ENCODE measurements at places on chromosomes 3 and 15. TPM values are rescaled to one million over a fixed set of nuclear protein-coding genes. Genes with fewer than 3 reads are reported as not detected.

TNFAIP8L3 gene
- 162 TPM for total RNA-seq

PAK2 gene
- total RNA-seq, result 37.8 TPM

USP50 gene
- total RNA-seq, result not detected

ECE2 gene
- not detected for total RNA-seq

STRA6 gene
- total RNA-seq, result 0.06 TPM

SCAANT1 gene
- not detected for total RNA-seq

BRK1 gene
- total RNA-seq, result 113 TPM

GABRG3 gene
- total RNA-seq, result not detected

PROS1 gene
- total RNA-seq, result 75.9 TPM

SLC12A1 gene
- total RNA-seq, result not detected

GYG1 gene
- 20.2 TPM for total RNA-seq

CTXND1 gene
- total RNA-seq, result not detected

IL17RC gene
- total RNA-seq, result 30.1 TPM

IL17RE gene
- total RNA-seq, result 1.1 TPM

SPINT1 gene
- not detected for total RNA-seq

TERC gene
- total RNA-seq, result 434 TPM

SLC38A3 gene
- total RNA-seq, result not detected

DPH3 gene
- 26.9 TPM for total RNA-seq

ITGB5 gene
- total RNA-seq, result 173 TPM

MORC1 gene
- total RNA-seq, result not detected

PPP1R2 gene
- total RNA-seq, result 30.8 TPM

PLSCR2 gene
- not detected for total RNA-seq

AP3B2 gene
- total RNA-seq, result 0.40 TPM

CLEC3B gene
- 0.40 TPM for total RNA-seq

RBP2 gene
- total RNA-seq, result not detected

CFAP100 gene
- not detected for total RNA-seq

DHFR2 gene
- 4.2 TPM for total RNA-seq

KLHL40 gene
- not detected for total RNA-seq

MB21D2 gene
- 11.0 TPM for total RNA-seq

THBS1 gene
- 2,731 TPM for total RNA-seq

IMPG2 gene
- 0.23 TPM for total RNA-seq

RBPMS2 gene
- not detected for total RNA-seq

CAMK2N2 gene
- total RNA-seq, result 0.69 TPM

LTK gene
- total RNA-seq, result 2.8 TPM

ERC2 gene
- not detected for total RNA-seq

FRMD4B gene
- 5.6 TPM for total RNA-seq

XCR1 gene
- 0.06 TPM for total RNA-seq

FAM240A gene
- total RNA-seq, result not detected

EOMES gene
- not detected for total RNA-seq
